ENCODE measurements at places on chromosomes 5 and 9.

DNA sequence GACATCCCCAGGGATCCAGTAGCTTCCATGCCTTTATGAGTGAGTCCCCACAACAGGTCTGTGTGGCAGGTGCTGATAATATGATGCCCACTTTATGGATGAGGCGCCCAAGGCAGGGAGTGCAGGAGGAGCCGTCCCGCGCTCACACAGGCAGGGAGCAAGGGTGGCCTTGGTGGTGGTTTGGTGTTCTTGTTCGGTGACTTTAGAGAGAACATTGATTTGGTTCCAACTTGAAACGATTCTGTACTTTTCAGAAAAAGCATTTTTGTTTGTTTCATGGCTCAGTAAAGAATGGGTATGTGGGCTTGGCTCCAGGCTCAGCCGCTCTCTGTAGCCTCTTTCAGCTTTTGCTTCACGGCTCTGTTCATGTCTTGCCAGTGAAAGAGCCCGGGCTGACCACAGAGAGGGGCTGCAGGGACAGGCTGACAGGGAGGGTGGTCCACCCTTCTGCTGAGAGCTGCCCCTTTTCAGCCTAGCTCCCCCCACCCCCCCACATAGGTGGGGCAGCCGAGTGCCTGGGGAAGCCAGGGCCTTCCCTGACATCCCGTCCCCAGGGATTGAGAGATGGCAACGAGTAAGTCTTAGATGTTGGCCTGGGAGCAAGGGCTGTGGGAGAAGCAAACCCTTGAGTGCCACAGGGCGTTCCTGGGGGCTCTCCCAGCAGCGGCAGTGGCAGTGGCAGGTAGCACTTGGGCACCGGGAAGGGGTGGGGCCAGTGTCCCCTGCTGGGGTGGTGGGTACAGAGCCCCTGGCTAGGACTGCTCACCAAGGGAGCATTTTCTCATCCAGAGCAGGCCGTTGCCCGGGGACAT is 28.0 kb downstream of the NCS1 start:
- no peak for DNase-seq

DNA sequence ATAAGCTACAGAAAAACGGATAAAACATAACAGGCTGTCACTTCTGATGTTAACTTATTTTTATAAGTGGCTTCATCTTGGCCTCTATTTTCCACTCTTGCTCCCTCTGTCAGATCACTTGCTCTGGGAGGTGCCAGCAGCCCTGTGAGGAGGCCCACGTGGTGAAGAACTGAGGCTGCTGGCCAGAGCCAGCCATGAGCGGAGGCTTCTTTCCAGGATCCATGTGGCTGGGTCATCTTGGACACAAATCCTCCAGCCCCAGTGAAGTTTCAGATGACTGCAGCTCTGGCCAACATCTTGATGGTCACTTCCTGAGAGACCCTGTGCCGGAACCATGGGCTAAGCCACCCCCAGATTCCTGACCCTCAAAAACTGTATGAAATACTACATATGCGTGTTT is 7.5 kb upstream of the CMBL start:
- DNase-seq, result no peak

DNA sequence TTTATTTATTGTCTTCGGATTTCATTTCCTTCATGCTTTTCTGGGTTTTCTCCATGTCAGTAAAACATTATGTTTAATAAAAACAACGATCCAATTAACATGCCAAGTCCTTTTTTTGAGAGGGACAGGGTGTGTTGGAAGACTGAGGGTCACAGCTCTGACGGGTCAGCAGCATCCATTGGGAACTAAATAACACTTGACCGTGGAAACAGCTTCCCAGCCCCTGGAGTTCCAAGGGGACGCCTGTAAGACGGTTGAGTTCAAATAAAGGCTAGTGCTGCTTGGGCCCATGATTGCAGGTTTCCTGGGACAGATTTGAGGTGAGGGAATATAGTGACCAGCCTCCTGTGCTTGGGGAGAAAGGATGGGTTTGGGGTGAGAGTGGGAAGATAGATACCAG is 30.4 kb upstream of the NEURL1B start:
- no peak for DNase-seq

- DNase-seq, result no peak
These were observed 152.9 kb downstream of the NIPBL start for GRCh38 chr5:37029436-37029835.

DNA sequence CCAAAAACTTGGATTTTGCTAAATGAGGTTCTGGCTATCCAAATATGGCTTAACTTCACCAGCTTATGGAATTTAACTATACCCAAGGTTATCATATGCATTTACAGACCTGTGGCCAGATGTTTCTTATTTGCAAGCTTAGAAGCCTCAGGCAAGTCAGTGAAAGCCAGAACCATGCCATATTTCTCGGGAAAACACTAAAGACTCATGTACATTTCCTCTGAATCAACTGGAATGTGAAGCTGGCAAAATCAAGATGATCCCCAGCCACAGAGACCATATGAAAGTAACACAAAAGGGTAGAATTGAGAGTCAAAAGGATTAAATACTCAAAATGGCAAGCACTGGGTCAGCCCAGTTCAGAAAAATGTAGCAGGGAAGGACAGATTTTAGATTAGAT is 76.4 kb upstream of the SLC1A1 start:
- DNase-seq, result no peak

DNA sequence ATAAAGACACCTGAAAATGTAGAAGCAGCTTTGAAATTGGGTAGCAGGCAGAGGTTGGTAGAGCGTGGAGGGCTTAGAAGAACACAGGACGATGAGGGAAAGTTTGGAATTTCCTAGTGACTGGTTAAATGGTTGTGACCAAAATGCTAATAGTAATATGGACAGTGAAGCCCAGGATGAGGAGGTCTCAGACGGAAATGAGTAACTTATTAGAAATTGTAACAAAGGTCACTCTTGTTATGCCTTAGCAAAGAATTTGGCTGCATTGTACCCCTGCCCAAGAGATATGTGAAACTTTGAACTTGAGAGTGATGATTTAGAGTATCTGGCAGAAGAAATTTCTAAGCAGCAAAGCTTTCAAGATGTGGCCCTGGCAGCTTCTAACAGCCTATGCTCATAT is 382.5 kb downstream of the KCNN2 start:
- no peak for DNase-seq

GRCh38 chr9:102456562-102456961 is 538.6 kb upstream of the CYLC2 start:
- no peak for DNase-seq

DNA sequence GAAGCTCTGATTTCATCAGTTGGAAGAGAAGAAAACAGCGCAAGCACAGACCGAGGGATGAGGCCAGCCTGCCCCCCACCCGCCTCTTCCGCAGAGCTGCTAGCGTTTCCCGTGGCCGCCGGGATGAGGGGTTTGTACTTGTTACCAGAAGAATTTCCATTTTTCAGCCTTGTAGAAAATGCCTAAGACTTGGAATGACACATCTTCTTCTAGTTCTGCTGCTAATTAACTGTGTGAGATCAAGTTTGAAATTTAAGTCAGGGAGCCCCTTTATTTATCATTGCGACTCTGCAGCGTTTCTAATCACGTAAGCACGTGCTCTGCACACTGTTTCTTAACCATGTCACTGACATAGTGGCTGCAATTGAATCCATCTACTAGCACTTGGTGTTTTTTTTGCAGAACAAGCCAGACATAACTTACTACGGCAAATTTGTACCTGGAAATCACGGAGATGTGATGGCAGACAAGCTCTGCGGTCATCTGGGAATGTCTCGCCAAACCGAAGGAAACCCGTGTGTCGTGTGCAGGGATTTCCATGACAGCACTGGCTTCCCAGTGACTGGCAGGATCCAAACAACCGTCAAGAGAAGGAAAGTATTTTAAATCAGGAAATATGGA is 41.8 kb upstream of the ROR2 start:
- DNase-seq, result no peak

DNA sequence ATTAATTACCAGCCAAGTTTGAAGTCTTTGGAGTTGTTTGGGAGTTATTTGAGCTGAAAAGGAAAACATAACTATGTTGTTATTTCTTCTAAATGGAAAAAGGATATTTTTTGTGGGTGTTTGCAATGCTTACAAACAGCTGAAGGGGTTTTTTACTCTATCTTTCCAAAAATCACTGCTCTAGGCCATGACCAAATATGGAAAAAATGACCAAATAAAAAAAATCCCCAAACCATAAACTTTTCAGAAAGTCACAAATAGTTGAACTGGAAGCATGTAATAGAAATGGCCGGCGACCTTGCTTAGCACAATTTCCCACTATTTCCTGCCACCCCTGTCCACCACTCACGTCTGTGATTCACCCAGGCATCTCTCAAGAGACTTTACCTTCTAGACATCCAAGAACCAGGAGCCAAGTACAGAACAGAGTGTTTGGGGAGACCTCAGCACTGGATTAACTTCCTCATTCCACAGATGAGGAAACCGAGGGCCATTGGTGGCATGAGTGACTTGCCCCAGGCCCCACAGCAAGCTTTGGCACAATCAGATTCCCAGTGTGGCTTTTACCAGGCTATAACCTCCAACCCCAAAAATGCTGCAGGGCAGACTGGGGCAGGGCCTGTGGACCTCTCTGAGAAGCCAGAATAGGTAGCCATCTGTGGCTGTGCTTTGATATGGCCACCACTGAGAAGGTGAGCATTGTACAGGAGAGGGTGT is 84.5 kb downstream of the NRG2 start:
- DNase-seq, result no peak

- DNase-seq, result no peak
These were observed 9.8 kb downstream of the BRD3 start for GRCh38 chr9:134057751-134058701.

DNA sequence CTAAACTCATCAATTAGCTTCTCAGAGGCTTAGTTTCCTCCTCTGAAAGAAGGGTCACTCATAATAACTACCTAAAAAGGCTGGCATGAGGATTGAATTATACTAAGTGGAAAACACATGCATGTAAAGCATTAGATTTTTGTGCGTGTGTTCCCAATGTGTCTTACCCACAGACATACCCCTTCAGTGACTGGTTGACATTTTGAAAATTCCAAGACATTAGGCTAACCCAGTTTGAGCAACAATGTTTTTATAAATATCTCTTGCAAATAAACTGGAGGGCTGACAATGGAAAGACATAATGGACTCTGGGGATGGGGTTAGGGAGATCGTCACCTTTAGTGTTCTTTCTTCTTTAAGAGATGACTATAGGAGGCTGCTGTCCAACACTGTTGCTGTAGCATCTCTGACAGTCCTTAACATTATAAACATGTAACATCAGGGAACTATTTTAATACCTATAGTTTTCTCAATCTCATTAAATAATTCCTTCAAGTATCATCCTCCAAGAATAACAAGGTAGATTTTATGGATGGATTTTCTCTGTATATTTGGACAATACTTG is 24.3 kb downstream of the HMHB1 start:
- DNase-seq, result no peak

DNA sequence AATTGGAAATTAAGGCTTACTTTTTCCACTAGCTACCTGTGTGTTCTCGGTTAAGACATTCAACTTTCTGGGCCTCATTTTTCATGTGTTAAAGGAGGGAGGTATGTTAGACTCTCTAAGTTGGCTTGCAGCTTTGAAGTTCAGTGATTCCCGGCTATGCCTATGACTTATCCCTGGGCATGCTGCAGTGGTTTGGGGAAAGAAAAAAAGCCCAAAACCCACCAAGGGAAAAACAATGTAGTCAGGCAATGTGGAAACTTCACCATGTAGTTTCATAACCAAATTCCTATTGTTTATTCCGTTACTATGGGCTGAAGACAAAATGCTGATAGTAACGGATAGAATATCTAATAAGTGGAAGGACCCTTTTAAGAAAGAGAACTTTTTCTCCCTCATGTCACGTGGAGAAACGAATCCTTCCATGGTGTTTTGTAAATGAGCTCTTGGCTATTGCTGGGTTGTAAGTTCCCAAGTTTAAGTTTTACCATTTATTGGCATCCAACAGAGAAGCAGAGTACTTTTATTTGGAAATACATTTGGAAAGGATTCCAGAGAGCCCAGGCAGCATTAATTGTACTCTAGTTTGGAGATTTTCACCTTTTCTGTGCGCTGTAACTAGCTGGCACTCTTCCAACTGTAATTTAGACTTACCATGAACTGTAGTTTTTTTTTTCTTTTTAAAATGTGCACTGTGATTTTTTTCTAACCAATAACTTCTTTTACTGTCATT is 84.9 kb upstream of the MPDZ start:
- DNase-seq, result no peak

DNA sequence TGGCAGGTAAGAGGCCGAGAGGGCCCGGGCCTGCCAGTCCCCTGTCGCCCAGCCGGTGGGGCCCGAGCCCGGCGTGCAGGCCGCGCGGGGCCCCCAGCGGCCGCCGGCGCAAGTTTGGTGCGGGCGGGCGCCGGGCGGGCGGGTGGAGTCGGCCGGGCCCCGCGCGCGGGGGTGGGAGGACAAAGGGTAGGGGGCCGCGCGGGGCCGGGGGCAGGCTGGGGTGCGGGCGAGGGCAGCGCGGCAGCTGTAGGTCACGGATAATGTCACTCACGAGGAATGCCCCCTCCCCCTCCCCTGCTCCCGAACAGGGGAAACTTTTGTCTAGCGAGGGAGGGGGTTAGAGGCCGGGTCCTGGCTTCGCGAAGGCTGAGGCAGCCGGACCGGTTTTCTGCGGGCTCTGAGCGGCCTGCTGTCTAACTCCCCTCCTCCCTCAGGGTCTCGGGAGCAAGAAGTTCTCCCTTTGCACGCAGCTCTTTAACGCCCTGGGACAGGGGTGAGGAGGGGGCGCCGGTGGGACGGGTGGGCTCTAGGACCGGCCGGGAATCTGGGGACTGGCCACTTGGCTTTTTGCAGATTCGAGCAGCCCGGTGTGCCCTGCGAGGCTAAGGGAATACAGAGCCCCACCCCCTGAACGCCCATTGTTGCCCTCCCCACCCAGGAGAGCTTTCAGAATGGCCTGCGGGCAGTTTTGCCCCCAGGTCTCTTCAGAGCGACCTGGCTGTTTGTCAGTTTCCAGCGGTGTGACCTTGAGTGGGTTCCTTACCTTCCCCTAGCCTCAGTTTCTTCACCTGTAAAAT is 21.3 kb upstream of the NDST1 start:
- DNase-seq, result no peak

DNA sequence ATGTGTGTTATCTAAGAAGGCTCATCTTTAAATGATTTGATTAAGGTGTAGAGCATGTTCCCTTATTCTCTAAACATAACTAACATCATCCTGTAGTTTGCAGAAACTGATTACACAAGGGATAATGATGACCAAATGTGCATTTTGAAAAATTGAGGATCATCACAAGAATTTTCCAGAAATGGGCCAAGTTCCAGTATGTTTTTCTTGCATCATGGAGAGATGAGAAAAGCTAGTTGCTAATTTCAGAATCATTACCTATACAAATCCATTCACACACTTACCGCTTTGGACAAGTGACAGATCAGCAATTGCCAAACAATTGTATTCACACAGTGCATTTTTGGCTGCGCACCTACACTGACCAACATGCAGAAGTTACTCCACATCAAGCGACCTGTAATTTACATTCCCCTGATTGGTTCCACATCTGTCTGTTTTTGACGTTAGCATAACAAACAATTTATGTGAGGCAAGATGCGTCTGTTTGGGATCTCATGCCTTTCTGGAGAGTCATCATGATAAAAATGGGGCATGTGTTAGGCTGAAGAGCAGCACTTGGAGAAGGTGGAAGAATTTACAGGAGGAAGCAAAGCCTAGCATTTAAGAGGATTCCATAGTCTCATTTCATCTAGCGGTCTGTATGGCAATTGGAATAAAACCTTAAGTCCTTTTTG is 2.8 kb upstream of the BNC2 start:
- no peak for DNase-seq

Measured in brain microvascular endothelial cell (primary cell).